ENCODE measurements at places on chromosomes 16 and 17.

DNA sequence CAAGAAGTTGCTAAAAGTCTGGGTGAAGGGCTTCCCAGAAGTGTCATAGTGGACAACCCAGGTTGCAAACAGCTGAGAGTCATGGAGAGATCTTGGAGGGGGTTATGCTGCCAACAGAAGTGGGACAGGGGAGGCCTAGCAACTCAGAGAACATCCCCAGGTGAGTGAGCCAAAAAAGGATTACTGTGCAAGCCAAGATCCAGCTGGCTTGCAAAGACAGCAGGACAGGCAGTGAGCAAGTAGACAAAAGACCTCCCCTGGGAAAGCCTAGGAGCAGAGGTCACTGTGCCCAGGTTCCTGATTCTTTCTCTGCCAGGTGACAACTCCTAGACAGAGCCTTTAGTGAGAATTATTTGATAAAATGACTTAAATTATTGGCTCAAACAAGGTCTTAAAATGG is 9.5 kb upstream of the LONP2 start:
- no peak for DNase-seq

DNA sequence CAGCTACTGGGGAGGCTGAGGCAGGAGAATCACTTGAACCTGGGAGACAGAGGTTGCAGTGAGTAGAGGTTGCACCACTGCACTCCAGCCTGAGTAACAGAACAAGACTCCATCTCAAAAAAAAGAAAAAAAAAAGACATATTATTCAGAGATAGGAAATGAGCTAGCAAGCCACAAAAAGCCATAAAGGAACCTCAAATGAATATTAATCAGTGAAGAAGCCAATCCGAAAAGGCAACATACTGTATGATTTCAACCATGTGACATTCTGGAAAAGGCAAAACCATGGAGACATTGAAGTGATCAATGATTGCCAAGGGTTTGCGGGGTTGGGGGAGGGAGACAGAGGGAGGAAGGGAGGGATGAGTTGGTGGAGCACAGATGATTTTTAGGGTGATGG is 8.4 kb upstream of the EXOC7 start:
- DNase-seq: no peak

DNA sequence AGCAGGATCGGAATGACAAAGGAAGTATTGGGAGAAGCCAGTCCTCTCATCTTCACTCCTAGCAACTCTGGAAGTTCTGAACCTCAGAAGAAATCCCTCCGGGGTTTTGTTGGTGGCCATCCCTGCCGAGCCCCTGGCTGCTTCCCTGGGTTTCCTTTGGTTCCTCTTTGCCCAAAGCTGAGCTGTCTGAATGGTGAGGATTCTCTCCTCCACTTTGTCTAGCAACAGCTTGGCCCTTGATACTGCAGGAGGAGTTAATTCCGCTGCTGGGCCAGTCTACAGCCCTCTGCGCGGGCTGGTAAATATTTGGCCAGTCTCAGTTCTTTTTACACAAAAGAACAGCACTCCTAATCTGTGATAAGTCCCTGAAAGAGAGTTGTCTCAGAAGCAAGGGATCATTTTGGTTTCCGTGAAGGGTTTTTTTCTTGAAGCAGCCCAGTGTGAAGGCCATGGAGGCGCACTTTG is 170.9 kb downstream of the RAB11FIP4 start:
- no peak for DNase-seq

GRCh38 chr17:43581130-43581529 is 35.0 kb upstream of the ETV4 start:
- DNase-seq: no peak

GRCh38 chr17:72095316-72095715 is 25.5 kb upstream of the SOX9 start:
- DNase-seq: no peak

GRCh38 chr16:83312015-83312717 is 495.6 kb upstream of the HSBP1 start:
- DNase-seq: no peak

GRCh38 chr16:24698308-24698707 is 31.1 kb upstream of the TNRC6A start:
- no peak for DNase-seq

- DNase-seq: no peak
Measured at GRCh38 chr16:16001596-16002255, 52.3 kb downstream of the ABCC1 start.

DNA sequence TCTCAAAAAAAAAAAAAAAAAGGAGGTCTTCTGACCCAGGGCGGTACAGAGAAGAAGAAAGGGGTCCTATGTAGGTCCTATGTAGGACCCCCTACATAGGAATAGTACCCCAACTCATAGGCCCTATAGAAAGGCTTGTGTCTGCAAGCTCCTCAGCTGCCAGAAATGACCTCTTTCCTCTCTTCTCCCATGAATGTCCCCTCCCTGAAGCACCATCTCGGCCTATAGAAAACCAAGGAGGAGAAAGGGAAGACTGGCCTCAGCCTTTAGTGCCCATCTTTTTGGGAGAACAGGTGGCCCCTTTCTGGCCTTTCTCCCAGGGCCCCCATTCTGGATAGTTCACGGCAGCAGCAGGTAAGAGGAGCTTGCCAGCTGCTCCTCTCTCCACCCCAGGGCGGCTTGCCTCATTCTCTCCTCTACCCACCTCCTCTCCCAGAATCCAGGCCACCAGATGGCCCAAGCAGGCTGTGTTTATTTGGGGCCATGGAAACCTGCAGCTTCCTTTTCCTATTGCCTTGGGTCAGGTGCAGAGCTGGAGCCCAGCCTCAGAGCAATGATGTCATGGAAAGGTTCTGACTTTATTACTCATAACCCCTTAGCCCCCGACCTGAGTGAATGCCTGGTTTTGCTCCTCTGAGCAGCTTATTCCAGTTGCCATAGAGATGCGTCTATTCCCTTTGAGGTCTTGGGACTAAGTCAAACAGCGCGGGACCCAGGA is 1.6 kb upstream of the MRPL58 start:
- DNase-seq: no peak

DNA sequence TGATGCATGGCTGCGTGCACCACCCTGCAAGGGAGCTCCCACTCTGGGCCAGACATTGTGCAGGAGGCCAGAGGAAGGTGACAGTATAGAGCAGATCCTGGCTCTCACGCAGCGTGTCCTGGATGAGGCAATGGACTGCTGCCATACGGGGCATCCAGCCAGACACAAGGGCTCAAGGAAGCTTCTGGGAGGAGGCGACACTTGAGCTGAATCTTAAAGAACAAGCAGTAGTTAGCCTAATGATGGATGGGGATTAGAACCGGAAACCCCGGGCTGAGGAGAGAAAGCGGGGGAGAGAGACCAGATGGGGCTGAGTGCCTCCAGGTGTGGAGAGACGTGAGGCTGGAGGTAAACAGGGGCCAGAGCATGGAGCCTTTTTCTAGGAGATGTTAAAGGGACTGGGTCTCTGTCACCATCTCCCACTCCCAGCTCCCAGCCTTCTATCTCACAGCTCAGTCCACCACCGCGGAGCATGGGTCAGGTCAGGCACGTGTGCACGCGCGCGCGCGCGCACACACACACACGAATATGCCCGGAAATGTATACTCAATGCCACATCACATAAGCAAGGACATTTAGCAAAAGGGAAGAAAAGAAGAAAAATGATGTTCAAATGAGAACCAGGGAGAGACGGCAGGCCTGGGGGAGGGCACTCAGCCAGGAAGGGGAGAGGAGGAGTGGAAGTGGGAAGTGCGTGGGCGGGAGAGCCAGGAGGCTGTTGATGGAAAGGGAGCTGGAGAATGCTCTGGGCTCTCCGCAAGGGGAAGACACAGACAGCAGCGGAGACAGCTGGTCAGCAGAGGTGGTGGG is 46.3 kb downstream of the CCDC42 start:
- DNase-seq: no peak

DNA sequence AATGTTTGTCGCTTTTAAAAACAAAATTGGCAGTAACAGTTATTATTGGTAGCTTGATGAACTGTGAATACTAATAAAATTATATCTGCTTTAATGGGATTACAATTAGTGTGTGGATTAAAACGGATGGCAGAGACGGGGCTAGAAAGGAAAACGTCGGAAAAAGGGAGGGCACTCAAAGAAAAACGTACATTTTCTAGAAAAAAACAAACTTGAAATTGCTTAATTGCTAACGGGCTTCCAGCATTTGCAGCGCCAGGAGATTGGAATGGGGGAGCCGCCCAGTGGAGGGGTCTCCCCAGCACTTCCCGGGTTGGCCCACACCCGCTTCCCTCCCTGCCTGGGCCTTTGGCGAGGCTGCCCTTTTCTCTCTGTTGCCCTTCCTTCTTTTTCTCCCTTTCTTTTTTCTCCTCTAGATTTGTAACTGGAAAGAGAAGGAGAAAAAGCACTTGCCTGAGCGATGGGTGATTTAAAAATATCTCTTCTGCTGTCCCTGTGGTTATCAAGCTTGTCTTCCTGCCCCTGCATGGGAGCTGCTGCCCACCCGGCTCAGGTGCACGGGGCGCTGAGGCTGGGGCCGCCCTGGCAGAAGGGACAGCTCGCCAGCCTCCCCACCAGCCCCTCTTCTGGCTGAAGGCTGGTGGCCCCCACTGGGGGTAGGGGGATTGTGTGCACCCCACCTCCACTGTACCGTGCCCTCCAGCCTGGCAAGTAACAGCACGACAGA is 5.9 kb downstream of the BAHCC1 start:
- no peak for DNase-seq

GRCh38 chr17:15947976-15948752 is 3.2 kb downstream of the ADORA2B start:
- DNase-seq: no peak

GRCh38 chr16:27322858-27323780 is 9.3 kb downstream of the IL4R start:
- DNase-seq: no peak

GRCh38 chr17:45757431-45758218 is 26.5 kb upstream of the CRHR1 start:
- no peak for DNase-seq

- no peak for DNase-seq
Measured at GRCh38 chr16:2148714-2149629, 547 bp downstream of the RAB26 start.

DNA sequence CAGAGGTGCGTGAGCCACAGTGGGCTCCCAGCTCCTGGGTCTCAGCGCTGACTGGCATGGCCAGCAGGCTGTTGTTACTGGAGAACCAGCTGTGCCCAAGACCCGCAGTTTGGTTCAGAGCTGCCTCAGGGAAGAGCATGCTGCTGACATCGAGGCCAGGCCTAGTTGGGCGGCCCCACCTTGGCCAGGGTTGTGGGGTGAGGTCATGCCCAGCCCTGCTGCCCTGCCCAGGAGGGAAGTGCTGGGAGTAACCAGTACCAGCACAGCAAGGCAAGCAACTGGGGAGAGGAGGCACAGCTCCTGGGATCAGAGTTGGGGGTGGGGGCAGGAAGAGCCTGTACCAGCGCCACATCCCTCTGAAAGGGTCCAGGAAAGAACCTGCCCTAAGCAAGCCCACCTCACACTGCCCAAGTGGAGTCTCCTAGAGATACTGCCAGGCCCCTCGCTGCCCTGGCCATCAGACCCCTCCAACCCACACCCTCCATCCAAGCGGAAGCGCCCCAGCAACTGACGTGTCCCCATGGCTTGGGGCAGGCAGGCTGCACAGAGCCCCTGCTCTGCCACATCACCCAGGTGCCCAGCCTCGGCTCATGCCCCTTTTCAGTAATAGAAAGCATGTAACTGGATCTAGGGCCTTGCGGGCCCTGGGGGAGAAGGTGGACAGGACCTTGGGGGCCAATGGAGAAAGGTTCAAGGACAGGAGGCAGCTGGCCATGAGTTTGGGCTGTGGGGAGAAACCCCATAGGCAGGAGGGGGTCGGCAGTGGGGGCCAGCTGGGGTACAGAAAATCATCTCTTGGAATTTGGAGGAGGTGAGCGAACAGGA is 990 bp downstream of the DOK4 start:
- no peak for DNase-seq

DNA sequence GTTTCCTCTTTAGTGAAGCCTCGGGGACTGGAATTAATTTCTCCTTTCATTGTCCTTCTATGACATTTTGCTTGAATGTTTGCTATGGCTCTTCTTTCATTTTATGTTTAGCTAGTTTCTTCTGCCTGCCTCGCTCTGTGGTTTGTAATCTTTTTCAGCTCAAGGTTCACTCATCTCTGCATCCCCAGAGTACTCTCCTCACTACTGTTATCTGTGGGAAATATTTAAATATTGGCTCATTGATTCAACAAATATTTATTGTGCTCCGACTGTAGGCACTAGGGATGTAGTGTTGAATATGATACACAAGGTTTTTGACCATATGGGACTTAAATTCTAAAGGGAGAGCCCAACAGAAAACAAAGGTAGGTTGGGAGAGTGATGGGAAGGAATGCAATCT is 195.9 kb downstream of the PHKB start:
- no peak for DNase-seq

GRCh38 chr16:56738221-56738620 is 8.3 kb downstream of the NUP93 start:
- DNase-seq: no peak

DNA sequence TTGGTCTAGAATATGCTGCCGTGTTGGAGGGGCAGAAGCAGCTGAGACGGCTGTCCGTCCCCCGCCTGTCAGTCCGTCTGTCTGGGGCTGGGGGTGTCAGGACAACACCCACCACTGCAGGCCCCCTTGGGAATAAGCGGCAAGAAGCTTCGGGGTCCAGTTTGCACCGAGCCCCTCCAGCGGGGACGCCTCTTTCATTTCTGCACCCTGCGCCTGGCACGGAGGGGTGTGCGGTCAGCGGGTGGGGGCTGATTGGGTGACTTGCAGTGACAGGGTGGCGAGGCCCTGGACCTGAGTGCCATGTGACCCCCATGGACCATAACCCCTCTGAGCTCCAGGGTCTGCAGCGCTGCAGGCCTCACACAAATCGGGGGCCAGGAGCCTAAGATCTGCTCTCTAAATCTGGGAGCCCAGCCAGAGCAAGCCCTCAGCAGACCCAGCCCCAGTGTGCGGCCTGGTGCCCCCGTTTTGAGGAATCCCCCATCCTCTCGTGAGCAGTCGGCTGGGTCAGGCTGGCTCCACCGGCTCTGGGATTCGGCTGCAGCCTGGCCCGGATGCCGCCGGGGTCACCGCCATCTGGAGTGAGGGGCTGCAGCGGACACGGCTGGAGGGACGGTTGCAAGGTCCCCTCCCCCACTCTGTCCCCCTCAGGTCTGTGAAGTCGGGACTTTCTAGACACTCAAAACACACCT is 8.3 kb downstream of the CBFA2T3 start:
- DNase-seq: no peak

- DNase-seq: no peak
Measured at GRCh38 chr17:3603119-3603869, 5.9 kb downstream of the TRPV1 start.

- no peak for DNase-seq
Measured at GRCh38 chr17:53092072-53092471, 730.7 kb upstream of the KIF2B start.

GRCh38 chr16:53784291-53784690 is 80.3 kb downstream of the FTO start:
- no peak for DNase-seq
